ENCODE measurements at places on chromosomes 6 and 20. TPM values are rescaled to one million over a fixed set of nuclear protein-coding genes. Genes with fewer than 3 reads are reported as not detected.

LY6G6C gene
- not detected for total RNA-seq

DLGAP4 gene
- 42.5 TPM for total RNA-seq

DEFB114 gene
- total RNA-seq = not detected

PTCHD4 gene
- 19.2 TPM for total RNA-seq

CCDC170 gene
- 0.21 TPM for total RNA-seq

IMPG1 gene
- total RNA-seq = not detected

SNRPB gene
- 185 TPM for total RNA-seq

TXLNB gene
- total RNA-seq = 65.8 TPM

LAMA4 gene
- total RNA-seq = 65.7 TPM

PRSS35 gene
- total RNA-seq = 1.3 TPM

CD83 gene
- 0.16 TPM for total RNA-seq

TRIM40 gene
- not detected for total RNA-seq

RGS17 gene
- total RNA-seq = 6.7 TPM

- DNase-seq = peak; percentile 69
Observed at GRCh38 chr6:38554700-38555413, 84.9 kb downstream of the BTBD9 start.

DNA sequence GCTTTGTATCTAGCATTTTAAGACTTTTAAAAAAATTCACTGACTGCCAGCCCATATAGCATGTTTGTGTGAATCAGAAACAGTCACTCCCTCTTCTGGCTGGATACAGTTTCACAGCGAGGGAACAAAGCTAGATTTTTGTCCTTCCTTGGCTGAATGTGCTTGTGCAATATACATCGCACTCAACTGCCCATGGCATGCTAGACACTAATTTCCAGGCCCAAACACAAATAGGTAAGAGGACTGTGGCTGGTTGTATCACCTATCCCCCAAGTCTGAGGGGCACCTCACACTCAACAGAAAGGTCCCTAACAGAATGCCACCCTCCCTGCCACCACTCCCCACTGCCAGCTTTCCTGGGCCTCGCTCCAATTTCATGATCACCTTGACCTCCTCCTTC is 16.2 kb upstream of the BLCAP start:
- no peak for DNase-seq

DNA sequence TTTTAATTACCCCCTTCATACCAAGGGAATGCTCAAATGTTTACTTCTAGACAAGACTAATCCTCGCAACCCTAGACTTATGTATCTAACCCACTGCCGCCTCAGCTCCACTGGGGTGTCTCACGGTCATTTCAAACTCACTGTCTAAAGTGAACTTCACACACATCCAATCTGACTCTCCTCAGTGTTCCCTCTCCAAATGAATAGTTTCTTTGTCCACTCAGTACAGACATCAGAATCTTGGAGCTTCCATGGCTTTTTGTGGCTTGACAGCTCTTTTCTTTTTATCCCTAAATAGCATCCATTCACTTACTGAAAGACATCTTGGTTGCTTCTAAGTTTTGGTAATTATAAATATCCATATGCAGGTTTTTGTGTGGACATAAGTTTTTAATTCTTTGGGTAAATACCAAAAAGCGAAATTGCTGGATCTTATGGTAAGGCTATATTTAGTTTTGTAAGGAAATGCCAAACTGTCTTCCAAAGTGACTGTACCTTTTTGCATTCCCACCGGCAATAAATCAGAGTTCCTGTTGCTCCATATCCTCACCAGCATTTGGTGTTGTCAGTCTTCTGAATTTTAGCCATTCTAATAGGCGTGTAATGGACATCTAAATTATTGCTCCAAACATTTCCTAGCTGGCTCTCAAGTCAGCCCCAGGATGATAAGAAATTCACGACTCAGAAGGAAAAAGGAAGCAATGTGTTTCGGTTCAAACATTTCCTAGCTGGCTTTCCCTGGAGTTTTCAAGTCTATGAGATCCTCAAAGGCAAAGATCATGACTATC is 73.1 kb downstream of the DNAAF9 start:
- no peak for DNase-seq

DNA sequence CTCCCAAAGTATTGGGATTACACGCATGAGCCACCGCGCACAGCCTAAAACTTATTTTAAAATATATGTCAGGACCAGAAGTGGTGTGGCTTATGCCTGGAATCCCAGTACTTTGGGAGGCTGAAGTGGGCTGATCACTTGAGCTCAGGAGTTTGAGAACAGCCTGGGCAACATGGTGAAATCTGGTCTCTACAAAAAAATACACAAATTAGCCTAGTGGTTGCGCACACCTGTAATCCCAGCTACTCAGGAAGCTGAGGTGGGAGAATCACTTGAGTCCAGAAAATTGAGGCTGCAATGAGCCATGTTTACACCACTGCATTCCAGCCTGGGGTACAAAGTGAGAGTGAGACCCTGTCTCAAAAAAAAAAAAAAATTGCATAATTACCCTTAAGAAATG is 13.7 kb downstream of the PXT1 start:
- DNase-seq = no peak

- peak; percentile 32 for DNase-seq
Observed at GRCh38 chr6:101614774-101615173, 221.3 kb downstream of the GRIK2 start.

DNA sequence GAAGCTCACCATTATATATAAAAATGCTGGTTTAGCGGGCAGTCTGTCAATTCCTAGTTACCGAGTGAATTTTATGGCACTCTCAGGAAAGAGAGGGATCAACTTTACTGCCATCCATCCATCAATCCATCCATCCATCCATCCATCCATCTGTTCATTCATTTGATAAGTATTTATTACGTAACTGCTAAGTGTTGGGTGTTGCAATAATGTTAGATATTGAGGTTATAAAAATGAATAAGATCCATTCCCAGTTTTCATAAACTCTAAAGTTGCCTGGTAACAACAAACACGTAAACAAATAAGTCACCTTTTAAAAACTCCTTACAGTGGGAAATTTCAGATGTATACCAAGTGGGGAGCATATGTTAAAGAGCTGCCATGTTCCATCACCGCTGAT is 36.8 kb downstream of the SASH1 start:
- no peak for DNase-seq

DNA sequence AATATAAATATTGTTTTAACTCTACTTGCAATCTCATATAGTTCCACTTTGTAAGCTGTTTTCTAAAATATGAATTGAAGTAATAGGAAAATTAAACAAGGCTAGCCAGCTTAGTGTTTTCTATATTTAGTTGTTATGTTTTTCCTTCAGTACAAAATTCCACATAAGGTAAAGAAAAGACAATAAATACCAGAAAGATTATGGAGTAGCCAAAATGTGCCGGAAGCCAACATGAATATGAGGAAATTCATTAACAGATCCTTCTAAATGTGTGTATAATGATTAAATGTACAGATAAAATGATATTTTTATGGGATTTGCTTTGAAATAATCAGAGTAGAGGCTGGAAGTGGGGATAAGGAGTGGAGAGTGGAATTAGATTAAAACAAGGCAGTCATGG is 52.5 kb upstream of the COL21A1 start:
- DNase-seq = no peak

GRCh38 chr6:48511378-48511777 is 400.4 kb upstream of the PTCHD4 start:
- DNase-seq = no peak

GRCh38 chr6:87756858-87757257 is 54.8 kb upstream of the AKIRIN2 start:
- DNase-seq = no peak

- no peak for DNase-seq
Observed at GRCh38 chr6:159045801-159046200, 1.0 kb upstream of the TAGAP start.

- peak; percentile 66 for DNase-seq
Observed at GRCh38 chr6:152096863-152097496, 289.5 kb downstream of the ESR1 start.

DNA sequence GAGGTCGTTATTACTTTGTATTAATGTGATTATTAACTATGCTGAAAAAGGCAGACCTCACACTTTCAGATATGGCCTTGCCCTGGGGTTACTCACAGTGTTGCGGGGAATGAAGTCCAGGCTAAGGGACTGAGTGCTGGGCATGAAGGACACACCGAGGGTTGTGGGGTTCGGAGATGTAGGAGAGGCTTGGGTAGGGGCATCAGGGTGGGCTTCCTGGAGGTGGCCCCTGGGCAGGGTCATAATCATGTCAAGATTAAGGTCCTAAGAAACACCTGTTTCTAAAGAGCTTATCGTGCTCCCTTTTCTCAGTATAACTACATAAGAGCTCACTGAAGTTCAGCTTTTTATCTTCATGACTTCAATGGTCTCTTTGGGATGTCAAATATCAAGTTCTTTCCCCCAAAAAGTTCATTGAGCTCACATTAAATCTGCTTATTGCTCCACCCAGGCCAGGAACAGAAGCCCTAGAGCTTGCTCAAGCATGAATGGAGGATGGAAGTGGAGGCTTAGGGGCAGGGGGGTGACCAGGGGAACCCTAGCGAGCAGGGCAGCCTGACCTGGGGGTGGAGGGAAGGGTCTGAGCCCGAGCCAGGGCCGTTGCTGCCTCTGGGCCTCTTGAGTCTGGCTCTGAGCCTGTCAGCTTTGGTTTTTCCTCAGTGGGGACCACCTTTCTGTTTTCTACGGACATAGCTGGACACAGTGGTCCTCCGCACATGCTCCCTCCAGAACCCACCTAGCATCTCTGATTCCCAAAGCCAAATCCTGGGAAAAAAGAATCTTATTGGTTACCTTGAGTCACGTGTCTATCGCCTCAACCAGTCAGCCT is 37.3 kb upstream of the TGM2 start:
- DNase-seq = no peak

- DNase-seq = no peak
Observed at GRCh38 chr6:112842330-112842685, 495.2 kb downstream of the RFPL4B start.

- DNase-seq = no peak
Observed at GRCh38 chr20:7893014-7893730, 47.1 kb downstream of the HAO1 start.

GRCh38 chr6:158460602-158461169 is 99.2 kb upstream of the TMEM181 start:
- DNase-seq = peak; percentile 26

DNA sequence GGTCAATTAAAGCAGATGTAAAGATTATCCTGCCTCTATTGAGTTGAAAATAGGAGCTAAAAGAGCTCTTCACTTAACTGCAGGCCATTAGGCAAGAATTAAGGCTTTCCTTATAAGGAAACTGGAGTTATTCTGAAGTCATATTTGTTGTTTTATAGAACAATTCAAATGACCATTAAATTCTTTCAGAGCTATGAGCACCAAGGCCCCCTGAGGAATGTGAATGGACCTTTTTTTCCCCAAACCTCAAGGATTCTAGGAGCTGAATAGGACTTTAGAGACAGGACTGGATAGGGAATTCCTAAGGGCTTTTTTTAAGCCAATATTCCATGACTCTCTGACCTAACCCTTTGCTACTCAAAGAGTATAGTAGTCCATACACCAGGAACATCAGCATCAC is 565.7 kb upstream of the BTBD3 start:
- no peak for DNase-seq

DNA sequence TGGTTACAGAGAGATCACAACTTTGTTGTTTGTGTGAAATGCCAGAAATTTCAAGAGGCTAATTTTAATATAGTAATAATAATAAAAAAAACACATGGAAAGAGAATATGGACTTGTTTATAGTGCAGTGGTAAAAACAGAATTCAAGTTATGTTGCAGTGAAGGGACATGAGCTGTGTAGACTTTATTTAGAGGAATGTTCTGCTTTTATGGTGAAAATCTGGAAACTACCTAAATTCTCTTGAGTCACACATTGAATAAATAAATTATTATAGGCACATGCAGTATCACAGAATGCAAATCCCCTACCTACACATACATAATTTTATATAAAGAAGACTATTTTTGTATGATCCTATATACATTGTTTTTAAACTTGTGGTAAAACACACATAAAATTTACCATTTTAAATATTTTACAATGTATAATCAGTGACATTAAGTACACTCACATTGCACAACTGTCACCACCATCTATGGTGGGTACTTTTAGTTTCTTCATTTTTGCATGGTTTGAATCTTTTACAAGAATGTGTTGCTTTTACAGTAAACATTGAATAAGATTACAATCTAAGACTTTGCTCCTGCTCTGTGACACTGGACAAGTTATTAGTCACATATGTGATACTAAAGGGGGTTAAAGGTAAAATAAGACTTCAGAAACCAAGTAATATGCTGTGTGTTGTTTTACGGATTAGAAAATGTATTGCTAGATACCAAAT is 107.4 kb downstream of the B3GAT2 start:
- DNase-seq = no peak

DNA sequence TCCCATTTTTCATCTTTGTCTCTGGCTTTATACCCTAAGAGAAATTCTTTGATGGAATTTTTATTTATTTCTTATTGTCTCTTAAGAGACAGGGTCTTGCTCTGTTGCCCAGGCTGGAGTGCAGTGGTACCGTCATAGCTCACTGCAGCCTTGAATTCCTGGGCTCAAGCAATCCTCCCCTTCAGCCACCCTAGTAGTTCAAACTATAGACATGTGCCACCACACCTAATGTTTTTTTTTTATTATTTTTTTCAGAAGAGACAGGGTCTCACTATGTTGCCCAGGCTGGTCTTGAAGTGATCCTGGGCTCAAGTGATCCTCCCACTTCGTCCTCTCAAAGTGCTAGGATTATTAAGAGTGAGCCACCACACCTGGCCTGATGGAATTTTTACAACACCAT is 40.5 kb downstream of the FKBP5 start:
- no peak for DNase-seq

DNA sequence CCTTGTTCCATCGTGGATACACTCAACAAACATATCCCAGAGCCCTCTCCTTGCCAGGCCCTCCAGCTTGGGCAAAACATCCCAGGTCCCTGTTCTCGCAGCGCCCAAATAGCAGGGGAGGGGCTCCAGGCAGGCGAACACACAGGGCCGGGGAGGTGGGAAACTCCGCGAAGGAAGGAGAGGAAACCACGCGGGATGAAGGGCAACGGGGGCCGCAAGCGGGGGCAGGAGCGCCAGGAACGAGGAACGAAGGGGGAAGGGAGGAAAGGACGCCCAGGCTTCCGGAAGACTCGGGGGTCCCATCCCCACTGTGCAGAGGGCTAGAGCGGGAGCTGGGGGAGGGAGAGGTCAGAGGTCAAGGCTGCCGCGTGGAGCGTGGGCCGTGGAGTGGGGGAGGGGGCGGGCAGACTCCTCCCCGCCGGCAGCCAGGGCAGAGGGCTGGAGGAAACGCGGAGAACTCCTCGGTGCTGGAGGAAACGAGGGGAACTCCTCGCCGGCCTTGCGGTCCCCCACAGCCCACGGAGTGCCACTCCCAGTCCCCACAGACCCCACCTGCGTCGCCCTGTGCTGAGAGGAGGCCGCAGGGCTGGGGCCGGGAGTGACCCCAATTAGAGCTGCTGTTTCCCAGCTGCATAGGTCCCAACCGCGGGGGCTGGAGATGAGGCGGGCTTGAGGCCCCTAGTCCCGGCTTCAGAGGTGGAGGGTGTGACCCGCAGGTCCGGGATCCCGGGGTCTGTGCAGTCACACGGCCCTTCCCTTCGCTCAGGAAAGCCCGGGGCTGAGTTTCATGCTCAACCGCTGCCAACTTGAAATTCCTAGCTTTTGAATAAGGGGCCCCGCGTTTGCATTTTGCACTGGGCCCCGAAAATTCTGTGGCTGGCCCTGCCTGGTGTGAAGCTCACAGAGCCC is 1.2 kb upstream of the RBM38 start:
- no peak for DNase-seq

- peak; percentile 93 for DNase-seq
Observed at GRCh38 chr20:36462440-36463211, 78.7 kb upstream of the MYL9 start.

- peak; percentile 40 for DNase-seq
Observed at GRCh38 chr20:41436679-41437078, 70.1 kb upstream of the EMILIN3 start.

- DNase-seq = no peak
Observed at GRCh38 chr20:3515379-3516170, 44.8 kb downstream of the ATRN start.

GRCh38 chr6:136869451-136869850 is 47.1 kb downstream of the PEX7 start:
- DNase-seq = no peak
